PC-9 (cell line): ENCODE measurements at places on chromosomes 7 and 10. TPM values are rescaled to one million over a fixed set of nuclear protein-coding genes. Genes with fewer than 3 reads are reported as not detected.

ITPRID1 gene
- not detected in 2 replicates for total RNA-seq

NT5C3A gene
- 43.8 and 60.4 TPM in 2 replicates for total RNA-seq

ABLIM1 gene
- 63.1 and 68.7 TPM in 2 replicates for total RNA-seq

ABCB4 gene
- not detected in 2 replicates for total RNA-seq

MUC3A gene
- 0.90 and 1.1 TPM in 2 replicates for total RNA-seq

FAS gene
- 7.6 and 8.5 TPM in 2 replicates for total RNA-seq

ANKRD1 gene
- 3.9 and 6.7 TPM in 2 replicates for total RNA-seq

IGF2BP3 gene
- total RNA-seq: 132 and 139 TPM in 2 replicates

PPIF gene
- 171 and 203 TPM in 2 replicates for total RNA-seq

COL1A2 gene
- not detected in 2 replicates for total RNA-seq

ZNF273 gene
- total RNA-seq: 3.4 and 4.6 TPM in 2 replicates

NUTM2E gene
- total RNA-seq: 0.70 and 0.88 TPM in 2 replicates

CYP2C8 gene
- total RNA-seq: not detected in 2 replicates

SDK1 gene
- total RNA-seq: not detected in 2 replicates

PTPRZ1 gene
- 0.28 and 0.37 TPM in 2 replicates for total RNA-seq

VAX1 gene
- total RNA-seq: not detected in 2 replicates

C7orf57 gene
- total RNA-seq: 0.90 and 2.5 TPM in 2 replicates

NOS3 gene
- total RNA-seq: 1.8 and 3.2 TPM in 2 replicates

CPA2 gene
- total RNA-seq: not detected in 2 replicates

SVOPL gene
- 0.70 and 1.0 TPM in 2 replicates for total RNA-seq

CYP2W1 gene
- total RNA-seq: 0.63 TPM in 1 of 2 replicates, not detected in the other

IFT22 gene
- 47.6 and 53.0 TPM in 2 replicates for total RNA-seq

CARD11 gene
- 62.6 and 63.3 TPM in 2 replicates for total RNA-seq

CLDN4 gene
- 498 and 602 TPM in 2 replicates for total RNA-seq

NPC1L1 gene
- total RNA-seq: 0.28 and 0.30 TPM in 2 replicates

TMEM184A gene
- total RNA-seq: 21.4 TPM in 2 replicates

SAMD9 gene
- total RNA-seq: 7.0 and 12.1 TPM in 2 replicates

PIK3CG gene
- not detected in 2 replicates for total RNA-seq

VSTM4 gene
- total RNA-seq: not detected in 2 replicates

CDC14C gene
- total RNA-seq: not detected in 2 replicates

NOD1 gene
- total RNA-seq: 16.5 and 20.5 TPM in 2 replicates

HOXA10 gene
- total RNA-seq: not detected in 2 replicates

CFAP58 gene
- total RNA-seq: 0.15 and 0.31 TPM in 2 replicates

C10orf105 gene
- total RNA-seq: not detected in 2 replicates

NKX1-2 gene
- total RNA-seq: 1.6 and 2.9 TPM in 2 replicates

HTR5A gene
- not detected in 2 replicates for total RNA-seq

EBF3 gene
- not detected in 2 replicates for total RNA-seq

SLC26A3 gene
- total RNA-seq: not detected in 2 replicates

CRTAC1 gene
- not detected in 2 replicates for total RNA-seq

BICC1 gene
- total RNA-seq: not detected in 2 replicates

ABCF2 gene
- total RNA-seq: 45.8 and 49.4 TPM in 2 replicates

TAS2R5 gene
- total RNA-seq: 1.1 and 2.1 TPM in 2 replicates

FKBP6 gene
- total RNA-seq: not detected in 2 replicates

ATG9B gene
- total RNA-seq: 9.7 and 13.7 TPM in 2 replicates
